T-helper 17 cell (primary cell): ENCODE measurements at places on chromosomes 7 and 10. TPM values are rescaled to one million over a fixed set of nuclear protein-coding genes. Genes with fewer than 3 reads are reported as not detected.

The ERVW-1 gene
- total RNA-seq, result not detected

GRCh38 chr10:132504501-132505272 is 32.9 kb upstream of the INPP5A start:
- DNase-seq, result no peak

DNA sequence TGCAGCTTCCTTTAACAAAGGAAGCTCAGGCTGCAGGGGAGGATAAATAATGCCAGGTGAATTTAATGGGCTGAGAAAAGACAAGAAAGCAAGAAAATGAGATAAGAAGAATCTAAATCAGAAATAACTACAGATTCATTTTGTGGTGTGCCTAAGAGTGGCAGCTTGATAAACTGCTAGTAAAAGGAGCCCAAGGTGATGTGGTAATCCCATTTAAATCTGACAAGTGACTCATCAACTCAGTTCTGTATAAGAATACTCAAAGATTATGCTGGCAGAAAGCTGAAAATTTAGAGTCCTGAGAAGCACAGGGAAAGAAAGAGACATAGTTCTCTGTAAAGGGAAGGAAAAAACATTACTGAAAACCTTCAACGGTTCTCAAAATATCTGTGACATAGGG is 109.4 kb upstream of the PDE1C start:
- no peak for DNase-seq

DNA sequence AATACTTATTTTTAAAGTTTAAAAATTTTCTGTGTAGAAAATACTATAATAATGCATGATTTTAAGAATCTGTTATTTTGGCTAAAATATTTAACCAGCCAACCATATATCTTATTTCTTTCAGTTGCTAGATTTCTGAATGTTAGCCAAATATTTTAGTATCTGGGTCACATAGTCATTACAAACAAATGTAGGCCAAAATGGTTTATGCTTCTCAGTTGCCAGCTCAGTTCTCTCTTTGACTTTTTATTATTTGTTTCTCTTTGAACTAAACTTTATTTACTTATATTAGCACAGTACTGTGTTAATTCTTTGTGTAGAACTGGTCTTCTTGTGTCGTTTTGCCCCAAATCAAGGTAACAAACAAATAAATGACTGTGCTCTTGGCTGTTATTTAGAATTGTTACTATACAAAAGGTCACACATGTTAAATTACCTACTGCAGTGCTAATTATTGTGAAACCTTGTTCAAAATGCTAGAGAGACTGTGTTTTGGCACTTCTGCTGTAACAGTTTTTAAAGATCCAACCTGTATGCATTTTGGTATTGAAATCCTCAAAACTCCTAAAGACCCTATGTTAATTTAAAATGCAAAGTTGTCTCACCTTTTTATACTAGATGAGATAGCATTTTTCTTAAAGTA is 39.8 kb downstream of the ZEB1 start:
- no peak for DNase-seq

GRCh38 chr10:132892004-132892403 is 50.4 kb downstream of the CFAP46 start:
- DNase-seq, result no peak

- no peak for DNase-seq
Measured at GRCh38 chr7:12893292-12893691, 205.9 kb downstream of the ARL4A start.

GRCh38 chr10:71856619-71857018 is 5.6 kb upstream of the PSAP start:
- DNase-seq, result no peak

The FAM149B1 gene
- 12.5 TPM for total RNA-seq

DNA sequence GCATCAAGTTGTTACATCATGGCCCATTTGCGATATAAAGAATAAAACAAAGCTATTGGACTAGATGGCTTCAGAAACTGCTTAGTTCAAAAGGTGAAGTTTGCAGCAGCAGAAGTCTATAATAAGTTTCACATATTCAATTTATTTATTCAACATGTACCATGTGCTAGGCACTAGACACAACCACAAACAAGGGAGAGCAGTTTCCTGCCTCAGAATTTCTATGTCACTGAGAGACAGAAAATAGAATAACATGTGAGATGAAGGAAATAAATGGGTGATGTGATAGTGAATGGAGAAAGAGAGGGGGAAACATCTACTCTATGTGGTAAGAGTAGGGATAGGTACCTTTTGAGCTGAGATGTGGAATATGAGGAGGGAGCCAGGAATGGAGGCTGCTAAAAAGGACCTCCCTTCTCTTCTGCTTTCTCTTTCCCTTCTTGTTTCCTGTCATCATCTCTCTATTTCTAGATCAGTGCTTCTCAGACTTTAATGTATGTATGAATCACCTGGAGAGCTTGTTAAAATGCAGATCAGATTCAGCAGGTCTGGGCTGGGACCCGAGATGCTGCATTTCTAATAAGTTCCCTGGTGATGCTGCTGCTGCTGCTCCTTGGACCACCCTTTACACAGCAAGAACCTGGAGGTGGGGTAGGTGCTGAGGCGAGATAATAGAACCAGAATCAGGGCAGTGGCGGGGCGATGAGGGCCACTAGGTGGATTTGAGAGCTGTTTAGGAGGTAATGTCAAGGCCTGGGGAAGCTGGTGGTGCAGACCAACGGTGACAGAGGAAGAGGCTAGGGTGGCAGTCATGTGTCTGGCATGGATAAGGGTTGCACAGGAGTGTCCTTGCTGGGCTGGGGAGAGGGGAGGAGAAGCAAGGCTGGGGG is 13.7 kb upstream of the INMT start:
- DNase-seq, result no peak

DNA sequence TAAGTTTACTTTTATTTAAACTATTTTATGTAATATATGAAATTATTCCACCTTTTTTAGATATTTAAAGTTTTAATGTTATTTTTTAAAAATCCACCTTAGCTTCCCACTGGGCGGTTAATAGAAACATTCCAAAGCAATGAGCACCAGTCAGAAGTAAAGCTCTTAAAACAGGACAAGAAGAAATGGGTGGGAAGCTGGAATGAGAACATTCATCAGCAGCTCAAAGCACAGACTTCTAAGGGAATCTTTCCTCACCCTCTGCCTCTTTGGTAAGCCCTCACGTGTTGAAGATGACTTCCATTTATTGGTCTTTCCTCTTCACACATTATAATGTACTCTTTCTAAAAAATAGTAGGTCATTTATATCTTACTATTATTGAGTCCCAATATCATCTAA is 3.1 kb downstream of the AGMO start:
- no peak for DNase-seq
